NCI-H1694 (cell line): ENCODE measurements at places on chromosomes 6 and 20.

DNA sequence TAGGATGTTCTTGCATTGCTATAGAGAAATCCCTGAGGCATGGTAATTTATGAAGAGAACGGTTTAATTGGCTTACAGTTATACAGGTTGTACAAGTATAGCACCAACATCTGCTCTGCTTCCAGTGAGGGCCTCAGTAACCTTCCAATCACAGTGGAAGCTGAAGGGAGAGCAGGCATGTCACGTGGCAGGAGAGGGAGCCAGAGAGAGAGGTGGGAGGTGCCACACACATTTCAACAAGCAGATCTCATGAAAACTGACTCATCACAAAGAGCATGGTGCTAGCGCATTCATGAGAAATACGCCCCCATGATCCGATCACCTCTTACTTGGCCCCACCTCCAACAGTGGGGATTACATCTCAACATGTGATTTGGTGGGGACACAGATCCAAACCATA is 871.2 kb downstream of the TFAP2A start:
- DNase-seq, result no peak

DNA sequence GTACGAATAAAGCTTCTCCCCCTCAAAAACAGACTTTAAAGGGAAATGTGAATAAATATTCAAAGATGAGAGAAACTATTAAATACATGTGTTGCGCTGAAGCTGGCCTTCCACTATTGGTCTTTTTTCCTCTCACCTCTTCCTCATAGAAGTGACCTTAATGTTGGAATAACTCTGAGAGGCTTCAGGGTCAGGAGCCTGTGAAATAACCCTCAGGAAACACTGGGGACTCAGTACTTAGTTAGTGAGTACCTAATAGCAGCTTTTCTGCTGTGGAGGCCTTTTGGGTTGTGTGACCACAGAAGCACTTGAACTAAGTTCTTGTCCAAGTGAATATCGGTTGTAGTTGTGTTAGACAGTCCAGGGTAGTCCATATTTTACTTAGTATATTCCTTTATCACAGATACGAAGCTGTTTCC is 799 bp upstream of the SHPRH start:
- no peak for DNase-seq

DNA sequence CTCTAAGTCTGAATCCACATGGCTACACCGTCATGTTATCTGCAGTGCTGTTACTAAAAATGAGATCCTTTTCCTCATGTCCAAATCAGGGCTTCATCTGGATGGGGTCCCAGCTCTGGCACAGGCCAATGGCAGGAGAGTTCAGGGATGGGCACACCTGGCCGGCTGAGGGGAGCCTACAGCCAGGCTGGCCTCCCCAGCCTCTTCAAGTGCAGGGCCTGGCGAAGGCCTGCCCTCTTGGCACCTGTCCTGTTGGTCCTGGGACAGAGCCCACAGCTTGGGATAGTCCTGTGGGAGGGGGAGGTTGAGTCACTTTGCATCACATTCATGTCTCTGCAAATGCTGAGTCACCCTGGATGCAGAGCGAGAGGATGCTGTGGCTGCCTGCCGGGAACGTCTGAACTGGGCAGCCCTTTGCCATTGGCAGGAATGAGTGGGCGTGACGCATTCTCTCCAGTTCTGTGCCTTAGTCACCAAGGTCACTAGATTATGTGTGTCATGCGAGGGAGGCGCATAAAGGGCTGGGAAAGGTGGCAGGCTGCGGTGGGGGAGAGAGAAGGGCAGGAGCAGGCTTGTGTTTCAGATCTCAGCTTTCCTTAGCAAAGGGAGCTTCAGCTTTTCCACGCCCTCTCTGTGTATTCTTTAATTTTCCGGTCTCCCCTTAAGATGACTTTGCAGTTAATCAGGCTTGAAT is 223.2 kb upstream of the ECI2 start:
- DNase-seq, result no peak

- DNase-seq, result no peak
Measured at GRCh38 chr6:2522521-2522920, 228.2 kb downstream of the MYLK4 start.

- DNase-seq, result peak; percentile 35
Measured at GRCh38 chr6:170553534-170554012, 466 bp upstream of the PSMB1 start.

DNA sequence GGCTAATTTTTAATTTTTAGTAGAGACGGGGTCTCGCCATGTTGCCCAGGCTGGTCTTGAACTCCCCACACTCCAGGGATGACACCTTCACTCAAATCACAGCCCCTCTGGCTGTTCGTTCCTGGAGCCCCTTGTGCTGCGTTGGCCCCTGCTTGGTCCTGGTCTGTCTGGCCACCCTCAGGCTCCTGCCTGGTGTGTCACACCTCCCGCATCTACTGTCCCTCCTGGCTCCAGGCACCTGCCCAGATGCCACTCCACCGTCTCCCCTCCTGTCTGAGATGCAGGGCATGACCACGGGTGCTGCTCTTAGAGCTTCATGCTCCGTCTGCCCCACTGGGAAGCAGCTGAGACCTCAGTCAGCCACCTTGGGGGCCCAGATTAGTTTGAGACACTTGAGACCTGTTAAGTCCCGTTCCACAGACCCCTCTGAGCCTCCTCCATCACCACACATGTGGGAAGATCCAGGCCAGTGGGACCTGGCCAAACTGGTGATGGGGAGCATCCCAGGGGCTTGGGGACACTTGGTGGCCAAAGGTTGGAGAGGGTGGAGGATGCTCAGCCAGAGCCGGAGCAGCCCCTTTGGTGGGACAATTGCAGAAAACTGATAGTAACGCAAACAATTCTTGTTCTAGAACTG is 21.9 kb upstream of the NPBWR2 start:
- no peak for DNase-seq

DNA sequence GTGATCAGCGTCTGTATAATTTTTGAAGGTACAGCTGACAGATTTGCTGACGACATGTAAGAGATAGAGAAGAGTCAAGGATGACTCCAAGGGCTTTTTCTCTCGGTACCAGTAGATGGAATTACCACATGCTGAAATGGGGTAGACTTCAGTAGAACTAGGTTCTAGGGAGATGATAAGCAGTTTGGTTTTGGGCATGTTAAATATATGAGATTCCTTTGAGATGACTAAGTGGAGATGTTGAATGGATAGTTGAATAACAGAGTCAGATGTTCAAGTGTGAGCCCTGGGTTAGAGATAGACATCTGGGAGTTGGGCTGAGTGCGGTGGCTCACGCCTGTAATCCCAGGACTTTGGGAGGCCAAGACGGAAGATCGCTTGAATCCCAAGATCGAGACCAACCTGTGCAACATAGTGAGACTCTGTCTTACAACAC is 50.0 kb downstream of the PHF20 start:
- DNase-seq, result no peak

DNA sequence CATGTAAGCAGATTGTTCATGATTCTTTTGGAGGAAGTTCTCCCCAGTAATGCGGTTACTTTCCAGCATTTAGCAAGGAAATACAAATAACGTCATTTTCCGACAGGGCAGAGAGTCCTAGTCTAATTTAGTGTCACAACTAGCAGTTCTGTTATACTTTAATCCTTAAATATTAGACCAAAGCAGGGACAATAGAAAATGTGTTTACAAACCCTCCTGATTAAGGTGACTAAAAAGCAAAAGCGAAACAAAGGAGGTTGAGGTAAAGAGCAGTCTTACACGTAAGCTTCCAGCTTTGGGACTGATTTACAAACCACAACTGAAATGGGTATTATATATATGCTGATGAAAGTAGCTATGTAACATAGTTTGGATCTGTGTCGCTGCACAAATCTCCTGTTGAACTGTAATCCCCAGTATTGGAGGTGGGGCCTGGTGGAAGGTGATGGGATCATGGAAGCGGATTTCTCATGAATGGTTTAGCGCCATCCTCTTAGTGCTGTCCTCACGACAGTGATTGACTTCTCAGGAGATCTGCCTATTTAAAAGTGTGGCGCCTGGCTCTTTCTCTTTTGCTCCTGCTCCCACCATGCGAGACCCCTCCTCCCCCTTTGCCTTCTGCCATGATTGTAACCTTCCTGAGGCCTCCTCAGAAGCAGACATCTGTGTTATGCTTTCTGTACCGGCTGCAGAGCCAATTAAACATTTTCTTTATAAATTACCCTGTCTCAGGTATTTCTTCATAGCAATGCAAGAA is 81.9 kb downstream of the PLCB1 start:
- DNase-seq, result no peak

DNA sequence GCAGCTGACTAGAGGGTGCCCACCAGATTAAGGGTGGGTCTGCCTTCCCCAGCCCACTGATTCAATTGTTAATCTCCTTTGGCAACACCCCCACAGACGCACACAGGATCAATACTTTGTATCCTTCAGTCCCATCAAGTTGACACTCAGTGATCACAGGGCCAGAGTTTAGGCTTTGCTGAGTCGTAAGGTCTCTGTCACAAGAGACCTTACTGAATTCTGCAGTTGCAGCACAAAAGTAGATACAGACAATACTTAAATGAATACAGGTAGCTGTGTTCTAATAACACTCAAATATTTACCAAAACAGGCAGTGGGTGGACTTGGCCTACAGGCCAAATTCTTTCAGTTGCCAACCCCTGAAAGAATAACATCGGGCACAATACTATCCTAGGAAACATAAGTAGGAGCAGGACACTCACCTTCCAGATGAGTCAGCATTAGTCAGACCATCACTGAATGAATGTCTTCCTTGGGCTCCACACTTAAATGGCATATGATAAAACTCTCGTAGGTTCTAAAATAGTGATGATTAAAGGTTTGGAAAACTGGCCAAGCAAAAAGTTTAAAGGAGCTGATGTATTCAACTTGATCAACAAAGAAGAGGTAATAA is 190.0 kb downstream of the UBE3D start:
- DNase-seq, result no peak
